ENCODE measurements at places on chromosomes 1 and 21.

- DNase-seq = no peak
These were observed 1.3 kb downstream of the CLDN19 start for GRCh38 chr1:42738678-42739226.

- DNase-seq = no peak
These were observed 58.8 kb downstream of the GALNT2 start for GRCh38 chr1:230125640-230126528.

DNA sequence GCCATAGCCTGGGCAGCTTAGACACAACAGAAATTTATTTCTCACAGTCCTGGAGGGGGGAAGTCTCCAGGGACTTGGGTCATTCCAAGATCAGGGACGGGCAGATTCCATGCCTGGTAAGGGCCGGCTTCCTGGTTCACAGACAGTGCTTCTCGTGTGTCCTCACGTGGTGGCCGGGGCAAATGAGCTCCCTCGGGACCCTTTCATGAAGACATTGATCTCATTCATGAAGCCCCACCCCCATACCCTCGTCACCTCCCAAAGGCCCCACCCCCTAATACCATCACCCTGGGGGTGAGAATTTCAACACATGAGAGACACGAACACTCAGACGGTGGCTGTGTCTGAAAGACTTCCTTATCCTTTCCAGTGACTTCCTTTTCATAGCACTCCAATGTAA, 51.5 kb downstream of the ACOT7 start:
- peak; percentile 56 for DNase-seq

DNA sequence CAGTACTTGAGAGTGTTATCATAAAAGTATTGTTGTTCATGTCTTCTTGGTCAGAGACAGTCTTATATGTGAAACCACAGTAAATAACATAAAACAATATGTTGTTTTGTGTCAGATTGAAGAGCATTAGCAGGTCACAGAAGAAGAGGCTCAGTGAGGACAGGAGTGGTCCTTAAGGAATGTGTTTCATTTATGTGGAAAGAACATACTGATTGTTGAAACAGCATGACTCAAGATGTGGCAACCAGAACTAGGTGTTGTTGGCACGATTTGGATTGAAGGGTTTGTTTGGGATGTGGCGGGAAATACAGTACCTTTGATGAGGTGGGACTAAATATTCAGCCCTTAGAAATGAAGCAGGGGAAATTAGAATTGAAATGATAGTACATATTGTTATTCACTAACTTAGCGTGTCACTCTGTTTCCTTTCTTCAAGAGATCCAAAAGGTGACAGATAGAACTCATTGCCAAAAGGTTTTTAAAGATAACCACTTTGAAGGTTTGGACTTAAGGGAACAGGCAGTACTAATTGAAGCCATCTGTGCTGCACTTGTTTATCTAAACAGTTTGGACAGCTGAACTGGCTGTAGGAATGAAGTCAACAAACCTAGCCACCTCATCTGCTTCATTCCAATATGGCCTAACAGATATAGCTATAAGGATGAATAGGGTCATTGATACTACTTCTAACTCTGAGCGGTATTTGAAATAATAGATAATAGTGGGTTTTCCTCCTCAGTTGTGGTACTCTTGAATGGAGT, 14.4 kb downstream of the RALGPS2 start:
- DNase-seq = no peak

DNA sequence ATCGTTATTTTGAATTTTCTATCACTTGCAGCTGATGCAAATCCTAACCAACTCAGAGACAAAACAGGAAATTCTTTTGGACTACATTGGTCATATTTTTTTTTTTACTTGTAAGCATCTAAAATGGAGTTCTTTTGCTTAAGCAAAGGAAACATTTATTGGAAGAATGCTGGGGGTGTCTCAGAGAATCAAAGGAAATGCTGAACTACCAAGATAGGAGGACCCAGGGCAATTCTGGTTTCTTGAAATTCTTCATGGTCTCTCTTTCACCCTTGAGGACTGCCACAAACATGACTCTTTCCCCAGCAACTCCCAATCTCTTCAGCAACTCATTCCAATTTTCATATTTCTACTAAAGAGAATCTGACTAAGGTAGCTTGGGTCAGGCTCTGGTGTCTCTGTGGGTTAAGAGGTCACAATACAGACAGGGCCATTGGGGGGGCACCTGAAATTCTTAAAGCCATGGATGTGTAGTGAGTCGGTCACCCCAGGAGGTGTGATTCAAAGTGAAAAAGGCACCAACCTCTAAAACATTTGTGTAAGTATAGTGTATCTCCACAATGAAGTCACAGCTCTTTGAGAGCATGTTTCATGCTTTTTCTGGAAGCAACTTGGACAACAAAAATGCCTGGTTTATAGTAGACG, 171.1 kb upstream of the FGGY start:
- DNase-seq = no peak

GRCh38 chr1:56092684-56093570, 486.4 kb downstream of the PLPP3 start:
- no peak for DNase-seq

GRCh38 chr1:207868251-207868773, 42.6 kb downstream of the CD34 start:
- no peak for DNase-seq

- no peak for DNase-seq
These were observed 3.3 kb upstream of the HNRNPCL1 start for GRCh38 chr1:12851779-12852178.

DNA sequence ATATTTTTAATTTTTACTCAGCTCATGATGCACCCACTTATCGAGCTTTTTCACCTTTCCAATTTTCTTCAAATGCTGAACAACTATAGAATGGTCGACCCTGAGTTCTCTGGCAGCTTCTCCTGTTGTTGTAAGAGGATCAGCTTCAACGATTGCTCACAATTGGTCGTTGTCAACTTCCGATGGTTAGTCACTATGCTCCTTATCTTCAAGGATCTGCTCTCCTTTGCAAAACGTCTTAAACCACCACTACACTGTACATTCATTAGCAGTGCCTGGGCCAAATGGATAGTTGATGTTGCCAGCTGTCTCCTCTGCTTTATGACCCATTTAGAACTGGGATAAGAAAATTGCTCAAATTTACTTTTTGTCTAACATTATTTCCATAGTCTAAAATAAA, 385.9 kb upstream of the LYPLAL1 start:
- no peak for DNase-seq

- no peak for DNase-seq
These were observed 269.5 kb downstream of the GRIK3 start for GRCh38 chr1:36764798-36765197.

DNA sequence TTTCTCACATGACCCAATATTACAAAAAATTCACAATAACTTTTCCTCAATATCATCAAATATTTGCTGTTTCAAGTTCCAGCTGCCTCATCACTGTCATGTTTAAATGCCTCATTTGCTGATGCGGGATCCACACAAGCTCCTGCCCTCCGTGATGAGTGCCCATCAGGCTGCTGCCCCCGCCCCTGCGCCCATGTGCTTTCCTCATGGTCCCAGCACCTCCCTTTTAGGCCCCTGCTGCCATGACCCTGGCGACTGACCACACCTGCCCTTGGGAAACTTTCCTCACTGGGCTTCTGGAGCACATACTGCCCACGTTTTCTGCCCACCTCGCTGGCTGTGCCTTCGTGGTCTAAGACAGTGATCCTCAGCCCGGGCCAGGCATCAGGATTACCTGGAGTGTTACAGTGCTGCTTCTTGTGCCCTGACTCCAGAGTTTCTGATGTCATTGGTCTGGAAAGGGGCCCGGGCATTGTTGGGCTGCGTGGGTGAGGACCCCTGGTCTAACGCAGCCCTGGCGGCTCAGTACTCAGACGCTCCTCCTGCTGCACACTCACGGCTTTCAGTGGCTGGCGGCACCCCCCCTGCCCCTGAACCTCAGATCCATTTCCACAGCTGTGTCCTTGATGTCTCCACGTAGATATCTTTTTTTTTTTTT, 20.5 kb downstream of the PLEKHM2 start:
- DNase-seq = no peak

DNA sequence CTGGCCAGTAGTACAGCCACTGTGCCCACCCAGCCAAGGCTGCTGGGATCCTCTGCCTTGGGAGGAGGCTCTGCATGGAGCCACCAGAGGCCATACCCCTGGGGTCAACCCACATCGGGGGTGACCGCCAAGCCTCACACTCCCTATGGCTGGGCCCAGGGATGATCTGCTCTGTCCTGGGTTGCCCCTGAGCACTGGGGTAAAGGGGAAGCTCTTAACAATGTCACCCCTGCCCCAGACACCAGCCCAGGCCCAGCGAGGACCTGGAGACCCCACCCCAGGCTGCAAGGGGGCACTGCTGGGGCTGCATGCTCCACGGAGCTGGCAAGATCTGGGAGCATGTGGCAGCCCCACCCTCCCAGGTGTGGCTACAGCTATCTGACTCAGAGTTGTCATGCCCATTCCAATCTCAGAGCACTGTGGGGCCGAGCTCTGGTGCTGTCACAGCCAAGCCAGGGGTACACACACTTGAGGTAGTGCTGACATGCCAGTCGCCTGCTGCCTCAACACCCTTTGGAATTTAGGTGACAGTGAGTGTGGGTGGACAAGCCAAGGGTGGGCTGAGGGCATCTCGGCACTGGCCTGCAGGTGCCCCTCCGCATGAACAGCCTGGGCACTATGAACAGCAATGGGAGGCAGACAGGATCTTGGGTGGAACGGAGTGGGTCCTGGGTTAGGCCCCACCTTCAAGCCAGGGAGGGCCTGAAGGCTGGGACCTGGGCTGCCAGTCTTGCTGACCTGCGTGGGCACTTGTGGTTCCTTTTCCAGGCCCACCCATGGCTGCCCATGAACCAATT, 427.7 kb downstream of the LRRIQ3 start:
- no peak for DNase-seq

DNA sequence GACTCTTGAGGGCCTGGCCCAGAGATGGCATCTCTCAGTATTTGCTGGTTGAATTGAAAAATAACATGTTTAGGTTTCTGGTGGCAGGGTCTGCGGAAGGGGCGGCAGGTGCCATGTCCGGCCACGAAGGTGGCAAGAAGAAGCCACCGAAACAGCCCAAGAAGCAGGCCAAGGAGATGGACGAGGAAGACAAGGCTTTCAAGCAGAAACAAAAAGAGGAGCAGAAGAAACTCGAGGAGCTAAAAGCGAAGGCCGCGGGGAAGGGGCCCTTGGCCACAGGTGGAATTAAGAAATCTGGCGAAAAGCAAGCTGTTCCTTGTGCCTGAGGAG, 14.3 kb upstream of the FGR start:
- no peak for DNase-seq

GRCh38 chr1:19357299-19357986, 45.3 kb downstream of the SLC66A1 start:
- no peak for DNase-seq

GRCh38 chr1:101283443-101283842, 46.6 kb downstream of the S1PR1 start:
- DNase-seq = no peak

DNA sequence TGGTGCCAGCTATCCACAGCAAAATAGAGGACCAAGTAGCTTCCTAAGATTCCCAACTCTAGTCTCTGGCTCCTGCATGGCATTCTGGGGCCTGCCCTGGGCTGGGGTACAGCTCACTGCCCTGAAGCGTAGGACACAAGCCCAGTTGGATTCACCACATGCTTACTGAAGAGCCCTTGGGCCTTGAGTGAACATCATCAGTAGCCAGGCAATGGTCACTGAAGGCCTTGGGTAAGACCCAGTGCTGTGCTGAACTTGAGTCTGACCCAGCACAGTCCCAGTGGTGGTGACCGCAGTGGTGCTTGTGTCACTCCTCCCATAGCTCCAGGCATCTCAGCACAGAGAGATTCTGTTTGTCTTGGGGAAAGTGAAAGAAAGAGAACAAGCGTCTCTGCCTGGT, 7.7 kb upstream of the LCE3A start:
- no peak for DNase-seq

- peak; percentile 44 for DNase-seq
These were observed 9.0 kb downstream of the C1orf105 start for GRCh38 chr1:172429331-172430127.

DNA sequence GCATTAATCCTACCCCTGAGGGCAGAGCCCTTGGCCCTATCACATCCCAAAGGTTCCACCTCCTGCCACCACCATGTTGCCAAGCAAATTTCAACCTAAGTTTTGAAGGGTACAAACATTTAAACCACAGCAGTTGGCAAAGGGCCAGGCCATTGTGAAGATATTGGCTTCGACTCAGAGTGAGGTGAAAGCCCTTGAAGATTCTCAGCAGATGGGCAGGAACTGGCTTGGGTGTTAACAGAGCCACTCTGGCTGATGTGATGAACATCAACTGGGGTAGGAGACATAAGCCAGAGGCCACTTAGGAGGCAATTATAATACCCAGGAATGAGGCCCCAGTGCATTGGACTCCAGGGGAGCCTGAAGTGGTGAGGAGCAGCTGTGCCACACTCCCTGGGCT, 207.7 kb upstream of the KAZN start:
- DNase-seq = no peak

GRCh38 chr1:88647249-88647645, 36.8 kb upstream of the PKN2 start:
- DNase-seq = no peak

GRCh38 chr1:173114346-173114745, 63.6 kb upstream of the TNFSF18 start:
- DNase-seq = no peak
